Activated CD4-positive, alpha-beta T cell treated with anti-CD3 and anti-CD28 coated beads, Interleukin-2, amount 10 ng/mL, durations not matched to agents 24 days and 14 days (primary cell): ENCODE measurements at places on chromosomes 2 and 18. TPM values are rescaled to one million over a fixed set of nuclear protein-coding genes. Genes with fewer than 3 reads are reported as not detected.

The KIF1A gene
- total RNA-seq, result 0.37 and 0.47 TPM in 2 replicates

- no peaks in the 10 kb centered on the region for H3K27me3 ChIP-seq
- peak; percentile 22 for DNase-seq
- no peaks in the 10 kb centered on the region for H3K36me3 ChIP-seq
- H3K4me3 ChIP-seq, result no peak overlapping the region
These were observed 268.0 kb downstream of the MREG start for GRCh38 chr2:215745331-215745730.

DNA sequence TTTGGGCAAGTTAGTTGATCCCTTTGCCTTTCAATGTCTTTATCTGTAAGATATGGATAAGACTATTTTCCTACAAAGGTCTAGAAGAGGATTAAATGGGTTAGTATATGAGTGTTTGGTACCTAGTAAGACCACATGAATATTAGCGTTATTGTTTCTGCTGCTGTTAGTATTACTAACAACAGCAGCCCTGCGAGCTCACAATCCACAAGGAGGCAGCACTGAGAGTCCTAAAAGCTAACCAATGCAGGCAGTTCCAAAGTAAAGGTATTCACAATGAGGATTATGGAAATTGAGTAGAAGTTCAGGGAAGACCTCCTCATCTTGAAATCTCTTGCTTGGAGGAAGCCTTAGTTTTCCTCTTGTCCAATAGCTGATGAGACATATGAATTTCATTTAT lies 248.9 kb downstream of the TDRD15 start:
- no peaks in the 10 kb centered on the region for H3K4me1 ChIP-seq
- no peaks in the 10 kb centered on the region for H3K27me3 ChIP-seq
- H3K36me3 ChIP-seq, result no peaks in the 10 kb centered on the region
- H3K27ac ChIP-seq, result no peak overlapping the region
- no peak overlapping the region for H3K4me3 ChIP-seq
- DNase-seq, result no peak

DNA sequence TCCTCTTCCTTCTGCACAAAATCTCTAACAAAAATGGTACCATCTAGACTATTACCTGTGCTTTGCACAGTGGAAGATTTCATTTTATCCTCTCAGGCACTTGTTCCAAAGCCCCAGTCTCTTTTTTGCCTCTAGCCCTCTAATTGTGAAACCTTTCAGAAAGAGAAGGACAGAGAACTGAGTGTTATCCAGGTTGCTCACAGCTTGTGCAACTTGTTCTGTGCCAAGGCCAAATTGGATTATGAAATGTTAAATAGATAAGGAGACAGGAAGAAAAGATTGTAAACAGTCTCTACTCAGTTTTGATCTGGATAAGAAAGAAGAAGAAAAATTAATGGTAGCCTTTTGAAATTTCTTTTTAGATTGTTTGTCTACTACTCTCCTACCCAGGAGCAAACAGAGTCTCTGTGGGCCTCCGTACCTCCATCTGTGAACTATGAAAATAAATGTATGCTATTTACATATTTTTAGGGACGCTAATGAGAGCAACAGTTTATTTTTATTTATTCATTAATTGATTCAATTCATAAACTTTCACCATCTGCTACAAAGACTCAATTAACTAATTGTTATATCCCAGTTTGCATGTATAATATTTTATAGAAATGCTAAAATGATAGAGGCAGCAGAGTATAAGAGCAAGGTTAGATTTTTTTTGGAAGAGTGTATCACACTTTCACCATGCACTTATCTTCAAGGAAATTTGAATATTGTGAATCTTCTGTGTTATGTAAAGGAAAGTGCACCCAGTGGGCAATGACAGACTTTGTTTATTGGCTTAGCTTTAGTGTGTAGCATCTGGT lies 339.0 kb upstream of the ETAA1 start:
- H3K27me3 ChIP-seq, result no peaks in the 10 kb centered on the region
- no peaks in the 10 kb centered on the region for H3K4me1 ChIP-seq
- no peak for DNase-seq
- no peaks in the 10 kb centered on the region for H3K36me3 ChIP-seq
- H3K27ac ChIP-seq, result no peak overlapping the region
- no peak overlapping the region for H3K4me3 ChIP-seq

The LINC00305 gene
- total RNA-seq, result not detected in 2 replicates

The FAP gene
- not detected in 2 replicates for total RNA-seq

The CABYR gene
- 0.36 and 1.3 TPM in 2 replicates for total RNA-seq

GRCh38 chr2:68466778-68467076 lies 367 bp downstream of the FBXO48 start:
- H3K27me3 ChIP-seq, result no peaks in the 10 kb centered on the region
- DNase-seq, result no peak
- H3K27ac ChIP-seq, result peak overlapping the region; percentile 93
- peaks cover 44% of the 10 kb centered on the region for H3K4me1 ChIP-seq
- H3K36me3 ChIP-seq, result peaks cover 2% of the 10 kb centered on the region

DNA sequence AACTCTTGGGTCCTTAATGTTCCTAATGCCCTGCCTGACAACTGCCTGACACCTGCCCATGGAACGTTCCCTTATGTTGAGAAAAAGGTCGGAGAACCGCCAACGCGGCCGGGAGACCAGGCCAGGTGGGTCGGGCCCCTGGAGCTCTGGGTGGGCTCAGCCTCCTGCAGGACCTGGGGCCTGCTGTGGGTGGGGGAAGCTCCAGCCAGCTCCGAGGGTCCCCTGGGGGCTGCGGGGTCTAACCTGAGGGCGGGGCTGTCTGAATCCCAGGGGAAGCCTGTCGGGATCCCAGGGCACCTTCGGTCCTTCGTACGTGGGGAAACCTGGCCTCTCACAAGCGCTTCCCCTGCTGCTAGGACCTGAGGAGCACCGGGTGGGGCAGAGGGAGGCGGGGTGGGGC lies 296.0 kb downstream of the NDUFA10 start:
- no peak overlapping the region for H3K27ac ChIP-seq
- H3K36me3 ChIP-seq, result no peaks in the 10 kb centered on the region
- H3K27me3 ChIP-seq, result no peaks in the 10 kb centered on the region
- no peak for DNase-seq
- no peak overlapping the region for H3K4me3 ChIP-seq
- H3K4me1 ChIP-seq, result peaks cover 4% of the 10 kb centered on the region

GRCh38 chr2:39513641-39514094 lies 76.6 kb upstream of the MAP4K3 start:
- H3K4me1 ChIP-seq, result peaks cover 40% of the 10 kb centered on the region
- no peaks in the 10 kb centered on the region for H3K36me3 ChIP-seq
- peak overlapping the region; percentile 15 for H3K4me3 ChIP-seq
- peaks cover 4% of the 10 kb centered on the region for H3K27me3 ChIP-seq
- H3K27ac ChIP-seq, result peak overlapping the region; percentile 59
- DNase-seq, result peak; percentile 77

DNA sequence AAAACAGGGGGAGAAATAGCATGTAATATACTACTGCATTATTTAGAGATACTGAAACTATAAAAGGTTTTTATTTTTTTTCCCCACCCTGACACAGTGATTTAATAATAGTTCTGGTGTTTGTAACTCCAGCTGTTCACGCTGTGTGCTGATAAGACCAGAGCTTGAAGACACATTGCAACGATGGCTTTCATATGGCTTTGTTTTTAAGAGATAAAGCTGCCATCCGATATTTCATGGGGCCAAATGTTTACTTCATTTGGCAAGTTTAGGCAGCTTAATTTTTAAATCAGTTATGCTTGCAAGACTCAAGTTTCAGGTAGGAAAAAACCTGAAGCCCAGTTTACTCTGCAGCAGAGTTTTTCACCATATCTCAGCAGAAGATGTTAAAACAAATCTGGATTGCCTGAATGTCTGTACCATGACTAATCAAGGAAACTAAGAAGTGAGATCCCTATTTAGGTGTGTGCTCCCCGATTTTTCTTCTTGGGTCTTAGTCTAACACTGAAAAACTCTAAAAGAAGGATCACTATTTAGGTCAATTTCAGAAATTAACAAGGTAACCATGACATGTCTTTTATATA lies 508.6 kb downstream of the PARD3B start:
- H3K27me3 ChIP-seq, result no peaks in the 10 kb centered on the region
- H3K4me3 ChIP-seq, result no peak overlapping the region
- peaks cover 8% of the 10 kb centered on the region for H3K4me1 ChIP-seq
- H3K27ac ChIP-seq, result no peak overlapping the region
- peak; percentile 19 for DNase-seq

The EFHD1 gene
- total RNA-seq, result 0.31 and 0.49 TPM in 2 replicates

The KCNJ13 gene
- total RNA-seq, result not detected in 2 replicates

GRCh38 chr2:181484851-181485637 lies 27.9 kb downstream of the ITGA4 start:
- no peaks in the 10 kb centered on the region for H3K27me3 ChIP-seq
- no peak for DNase-seq
- no peak overlapping the region for H3K4me3 ChIP-seq
- H3K36me3 ChIP-seq, result peaks cover 72% of the 10 kb centered on the region
- H3K27ac ChIP-seq, result no peak overlapping the region

- H3K27ac ChIP-seq, result no peak overlapping the region
- DNase-seq, result no peak
- H3K4me1 ChIP-seq, result peaks cover 20% of the 10 kb centered on the region
- peaks cover 76% of the 10 kb centered on the region for H3K36me3 ChIP-seq
- no peak overlapping the region for H3K4me3 ChIP-seq
- H3K27me3 ChIP-seq, result no peaks in the 10 kb centered on the region
These were observed 14.4 kb upstream of the SP140L start for GRCh38 chr2:230312638-230313037.

GRCh38 chr2:12032398-12032797 lies 286.0 kb downstream of the LPIN1 start:
- H3K4me3 ChIP-seq, result no peak overlapping the region
- H3K36me3 ChIP-seq, result no peaks in the 10 kb centered on the region
- no peaks in the 10 kb centered on the region for H3K4me1 ChIP-seq
- H3K27ac ChIP-seq, result no peak overlapping the region

The ELOA2 gene
- total RNA-seq, result not detected in 2 replicates

DNA sequence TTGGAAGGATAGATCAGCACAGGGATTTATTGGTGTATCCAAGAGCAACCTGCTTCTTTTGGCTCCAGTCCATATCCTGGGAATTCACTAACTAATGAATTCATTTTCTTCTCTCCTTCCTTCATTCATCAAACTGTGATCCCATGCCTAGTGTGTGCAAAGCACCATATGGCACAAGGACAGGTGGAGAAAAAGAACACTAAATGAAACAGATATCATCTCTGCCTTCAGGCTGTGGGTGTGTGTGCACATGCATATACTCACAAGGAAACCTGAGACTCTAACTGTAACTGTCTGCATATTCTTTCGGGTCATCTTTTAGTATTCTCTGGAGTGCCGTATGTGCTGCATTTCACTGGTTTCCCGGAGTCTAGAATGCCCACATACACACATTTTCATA lies 20.2 kb downstream of the TNP1 start:
- H3K4me1 ChIP-seq, result peaks cover 3% of the 10 kb centered on the region
- no peak overlapping the region for H3K4me3 ChIP-seq
- no peak overlapping the region for H3K27ac ChIP-seq
- DNase-seq, result no peak

- H3K36me3 ChIP-seq, result no peaks in the 10 kb centered on the region
- no peaks in the 10 kb centered on the region for H3K27me3 ChIP-seq
- H3K4me1 ChIP-seq, result no peaks in the 10 kb centered on the region
- no peak overlapping the region for H3K4me3 ChIP-seq
- no peak for DNase-seq
These were observed 194.5 kb downstream of the DNER start for GRCh38 chr2:229519655-229520430.

The HNRNPA3 gene
- total RNA-seq, result 333 and 336 TPM in 2 replicates

DNA sequence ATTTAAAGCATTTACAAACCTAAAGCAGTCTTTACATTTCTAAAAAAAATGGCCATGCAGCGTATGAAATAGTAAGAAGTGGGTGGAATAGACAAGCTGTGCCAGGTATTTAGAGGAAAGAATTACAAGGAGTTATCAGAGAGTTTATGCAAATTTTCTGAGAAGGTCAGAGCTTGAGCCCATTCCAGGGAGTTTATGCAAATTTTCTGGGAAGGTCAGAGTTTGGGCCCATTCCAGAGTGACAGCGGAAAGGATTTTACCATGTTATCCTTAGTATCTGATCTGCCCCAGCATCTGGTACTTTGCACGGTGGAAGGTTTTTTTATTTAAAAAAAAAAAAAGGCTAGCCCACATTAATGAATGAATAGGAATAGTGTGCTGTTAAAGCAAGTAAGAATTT lies 1.4 kb upstream of the DOK6 start:
- no peak overlapping the region for H3K27ac ChIP-seq
- no peak for DNase-seq
- peaks cover 54% of the 10 kb centered on the region for H3K27me3 ChIP-seq
- H3K36me3 ChIP-seq, result no peaks in the 10 kb centered on the region
- peaks cover 5% of the 10 kb centered on the region for H3K4me1 ChIP-seq

The RTKN gene
- total RNA-seq, result 1.1 and 2.2 TPM in 2 replicates

DNA sequence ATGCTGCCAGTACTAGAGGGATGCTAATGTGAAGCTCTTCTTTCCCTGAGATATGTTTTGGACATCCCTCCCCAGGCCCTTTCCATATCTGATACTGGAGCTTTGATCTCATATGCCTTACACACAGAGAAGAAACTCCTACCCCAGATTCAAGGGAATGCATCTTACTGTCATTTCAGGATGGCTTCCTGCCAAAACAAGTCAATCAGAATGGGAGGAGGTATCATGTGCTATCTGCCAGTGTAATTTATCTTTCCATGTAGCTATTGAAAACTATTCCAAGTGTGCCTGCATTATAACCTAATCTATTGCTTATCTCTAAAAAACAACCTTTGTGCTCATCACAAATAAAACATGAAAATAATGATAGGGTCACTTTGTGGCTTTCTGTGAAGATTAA lies 269.9 kb upstream of the SETBP1 start:
- H3K36me3 ChIP-seq, result no peaks in the 10 kb centered on the region
- no peak overlapping the region for H3K27ac ChIP-seq
- H3K27me3 ChIP-seq, result no peaks in the 10 kb centered on the region
- H3K4me1 ChIP-seq, result no peaks in the 10 kb centered on the region
- DNase-seq, result no peak

GRCh38 chr2:68125821-68126220 lies 31.9 kb upstream of the PNO1 start:
- no peak for DNase-seq
- no peak overlapping the region for H3K27ac ChIP-seq
- no peaks in the 10 kb centered on the region for H3K36me3 ChIP-seq
- no peaks in the 10 kb centered on the region for H3K27me3 ChIP-seq

GRCh38 chr18:53698907-53699306 lies 525.6 kb downstream of the MBD2 start:
- H3K27ac ChIP-seq, result no peak overlapping the region
- no peaks in the 10 kb centered on the region for H3K27me3 ChIP-seq
- DNase-seq, result no peak
- H3K36me3 ChIP-seq, result no peaks in the 10 kb centered on the region

The TTN gene
- total RNA-seq, result 2.8 and 2.9 TPM in 2 replicates

The DOCK10 gene
- 137 and 138 TPM in 2 replicates for total RNA-seq

DNA sequence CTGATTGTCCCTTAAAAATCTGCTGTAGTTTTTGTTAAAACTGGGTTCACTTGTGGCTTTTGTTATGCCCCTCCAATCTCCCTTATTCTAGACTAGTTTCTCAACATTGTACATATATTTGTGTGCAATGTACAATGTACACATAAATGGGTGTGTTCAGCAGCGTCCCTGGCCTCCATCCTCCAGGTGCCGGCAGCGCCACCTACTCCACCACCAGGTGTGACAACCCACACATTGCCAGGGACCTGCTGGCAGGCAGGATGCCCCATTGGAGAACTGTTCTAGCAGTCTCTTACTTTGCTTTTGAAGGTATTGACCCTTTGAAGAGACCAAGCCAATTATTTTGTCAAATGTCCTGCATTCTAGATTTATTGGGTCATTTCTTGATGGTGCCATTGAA lies 75.4 kb downstream of the SH3RF3 start:
- DNase-seq, result no peak
- peaks cover 3% of the 10 kb centered on the region for H3K4me1 ChIP-seq
- H3K27me3 ChIP-seq, result peaks cover 45% of the 10 kb centered on the region
- H3K36me3 ChIP-seq, result no peaks in the 10 kb centered on the region
- no peak overlapping the region for H3K4me3 ChIP-seq

GRCh38 chr2:237691029-237691907 lies 63.9 kb downstream of the LRRFIP1 start:
- peaks cover 17% of the 10 kb centered on the region for H3K36me3 ChIP-seq
- DNase-seq, result peak; percentile 98
- peak overlapping the region; percentile 72 for H3K27ac ChIP-seq
- peaks cover 59% of the 10 kb centered on the region for H3K4me1 ChIP-seq
